Renal pelvis (tissue), 12 donors: ENCODE measurements at places on chromosomes 3 and 15. TPM values are rescaled to one million over a fixed set of nuclear protein-coding genes. Genes with fewer than 3 reads are reported as not detected.

DNA sequence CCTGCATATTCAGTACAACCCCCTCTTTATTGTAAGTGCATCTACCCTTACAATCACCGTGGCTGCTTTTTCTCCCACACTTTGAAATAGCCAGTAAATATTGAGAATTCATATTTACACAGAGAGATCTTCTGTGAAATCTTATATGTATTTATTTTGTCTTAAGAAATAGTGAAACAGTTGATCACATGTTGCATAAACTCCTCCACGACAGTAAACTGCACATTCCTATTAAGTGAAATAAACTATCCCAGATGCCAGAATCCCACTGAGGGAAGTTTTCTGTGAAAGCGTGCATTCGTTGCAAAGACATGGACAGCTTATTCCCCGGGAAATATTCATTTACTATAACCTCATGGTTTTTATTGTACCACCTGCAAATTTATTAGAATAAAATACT is 796.0 kb downstream of the ROBO2 start:
- no peak for DNase-seq

- peak; percentile 27 for DNase-seq
Observed at GRCh38 chr3:41920406-41920965, 41.4 kb downstream of the ULK4 start.

The TLR9 gene
- 0.36 TPM for polyA plus RNA-seq

DNA sequence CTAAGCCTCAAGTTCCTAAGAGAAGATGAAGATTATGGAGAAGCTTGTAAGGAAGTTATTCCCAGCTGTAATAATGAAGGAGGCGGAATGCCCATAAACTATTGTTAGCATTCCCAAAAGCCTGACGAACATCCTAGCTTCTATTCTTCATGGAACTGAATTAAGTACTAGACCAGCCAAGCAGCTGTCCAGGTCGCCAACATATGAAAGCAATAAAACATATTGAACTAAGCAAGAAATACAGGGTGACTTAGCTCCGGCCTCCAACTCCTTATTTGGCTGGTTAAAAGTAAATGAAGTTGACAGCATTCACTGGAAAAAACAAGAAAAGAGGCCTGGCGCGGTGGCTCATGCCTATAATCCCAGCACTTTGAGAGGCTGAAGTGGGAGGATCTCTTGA is 174.0 kb upstream of the TPM1 start:
- DNase-seq, result no peak

DNA sequence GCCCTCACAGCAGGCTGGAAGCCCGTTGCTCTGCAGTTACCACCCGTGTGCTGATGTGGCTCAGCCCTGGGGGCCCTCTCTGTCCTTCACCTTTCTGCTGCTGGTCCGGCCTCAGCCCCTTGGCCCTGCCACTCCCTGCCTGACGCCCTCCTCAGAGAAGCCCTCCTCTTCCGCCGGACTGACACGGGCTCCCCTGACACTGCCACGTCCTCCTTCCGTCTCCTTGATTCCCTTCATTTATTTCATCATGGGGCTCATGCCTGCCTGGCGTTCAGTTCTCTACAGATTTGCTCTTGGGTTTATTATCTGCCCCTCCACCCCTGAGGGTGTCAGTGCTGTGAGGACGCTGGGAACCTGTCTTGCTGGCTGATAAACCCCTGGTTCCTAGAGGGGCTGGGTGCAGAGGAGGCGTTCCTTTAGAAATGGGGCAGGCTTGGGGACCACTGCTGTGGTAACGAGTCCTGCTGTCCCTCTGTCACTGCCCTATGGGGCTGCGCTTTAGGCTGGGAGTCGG is 19.6 kb downstream of the FBLN2 start:
- no peak for DNase-seq

- DNase-seq, result no peak
Observed at GRCh38 chr3:197006446-197006845, 23.2 kb downstream of the MELTF start.

DNA sequence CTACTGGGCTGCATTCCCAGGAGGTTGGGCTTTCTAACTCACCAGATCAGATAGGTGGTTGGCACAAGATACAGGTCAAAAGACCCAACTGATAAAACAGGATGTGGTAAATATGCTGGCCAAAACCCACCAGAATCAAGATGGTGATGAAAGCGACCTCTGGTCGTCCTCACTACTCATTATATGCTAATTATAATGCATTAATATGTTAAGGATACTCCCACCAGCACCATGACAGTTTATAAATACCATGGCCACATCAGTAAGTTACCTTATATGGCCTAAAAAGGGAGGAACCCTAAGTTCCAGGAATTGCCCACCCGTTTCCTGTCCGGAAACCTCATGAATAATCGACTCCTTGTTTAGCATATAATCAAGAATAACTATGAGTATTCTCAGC is 31.6 kb downstream of the CFAP44 start:
- DNase-seq, result no peak

The CAPN7 gene
- 49.9 TPM for polyA plus RNA-seq

DNA sequence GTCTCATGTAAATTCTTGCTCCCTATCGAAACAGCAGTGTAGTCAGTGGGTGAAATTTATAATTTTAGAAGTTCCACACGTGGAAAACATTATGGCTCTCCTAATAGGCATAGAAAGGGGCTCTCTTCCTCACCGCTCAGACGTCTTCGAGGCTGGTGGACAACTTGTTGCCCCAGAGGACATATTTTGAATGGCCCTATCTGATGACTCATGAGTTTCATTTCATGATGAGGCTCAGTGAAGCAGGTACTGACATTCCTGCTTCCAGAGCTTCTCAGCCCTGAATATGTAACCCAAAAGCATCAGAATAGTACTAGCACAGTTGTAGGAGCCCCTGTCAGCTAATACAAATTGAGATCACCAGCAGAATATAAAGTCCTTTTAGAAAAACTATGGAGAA is 117.9 kb downstream of the HERC1 start:
- no peak for DNase-seq

GRCh38 chr3:18378218-18378617 is 46.9 kb downstream of the SATB1 start:
- DNase-seq, result no peak

GRCh38 chr3:104349836-104350235 is 1016.9 kb upstream of the ALCAM start:
- no peak for DNase-seq

DNA sequence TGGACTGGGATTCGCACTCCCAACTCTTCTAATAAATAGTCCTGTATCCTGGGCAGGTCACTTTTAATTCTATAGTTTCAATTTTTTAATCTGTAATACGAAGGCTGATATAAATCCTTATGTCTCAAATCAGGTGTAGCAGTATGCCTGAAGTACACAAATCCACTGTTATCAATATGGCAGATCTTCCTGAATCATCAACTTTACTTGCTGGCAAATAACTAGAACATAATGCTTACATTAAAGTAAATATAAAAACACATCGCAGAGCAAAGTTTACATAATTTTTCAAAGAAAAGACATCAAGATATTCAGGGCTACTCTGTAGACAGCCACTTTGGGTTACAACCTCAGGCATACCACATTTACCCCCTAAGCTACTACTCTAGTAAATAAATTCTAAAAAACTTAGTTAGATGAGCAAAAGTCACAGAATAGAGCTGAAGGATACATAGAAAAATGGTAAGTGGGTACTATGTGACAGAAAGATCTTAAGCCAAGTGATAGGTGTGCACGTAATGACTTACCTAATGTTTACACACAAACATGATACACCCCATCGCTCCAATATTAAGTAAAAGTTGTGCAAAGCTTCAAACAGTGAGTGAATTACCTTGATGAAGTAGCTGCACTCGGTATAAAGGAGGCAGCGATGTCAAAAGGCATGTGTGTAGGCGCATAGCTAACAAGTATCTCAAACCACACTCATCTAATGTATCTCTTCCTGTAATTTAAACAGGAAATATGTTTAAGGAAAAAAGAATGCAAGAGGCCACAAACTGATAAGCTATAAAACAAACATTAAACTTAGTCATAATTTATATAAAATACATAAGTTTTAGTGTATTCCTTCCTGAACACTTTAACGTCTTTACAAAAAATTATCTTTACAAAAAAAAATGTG is 127.9 kb downstream of the DMXL2 start:
- no peak for DNase-seq

The PDE12 gene
- 14.4 TPM for polyA plus RNA-seq

The RSRC1 gene
- 32.1 TPM for polyA plus RNA-seq

DNA sequence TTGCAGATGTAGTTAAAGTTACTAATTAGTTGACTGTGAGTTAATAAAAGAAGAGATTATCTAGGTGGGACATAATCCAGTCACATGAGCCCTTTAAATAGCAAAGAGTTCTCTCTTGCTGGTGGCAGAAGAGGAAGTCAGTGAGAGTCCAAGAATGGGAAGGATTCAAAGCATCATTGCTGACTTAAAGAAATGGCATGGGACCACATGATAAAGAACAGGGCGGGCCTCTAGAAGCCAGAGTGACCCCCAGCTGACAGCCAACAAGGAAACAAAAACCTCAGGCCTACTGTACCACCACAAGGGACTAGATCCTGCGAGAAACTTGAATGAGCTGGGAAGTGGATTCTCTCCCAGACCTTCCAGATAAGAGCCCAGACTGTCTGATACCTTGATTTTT is 447.2 kb upstream of the CCDC54 start:
- DNase-seq, result no peak

The ARRDC4 gene
- polyA plus RNA-seq, result 31.1 TPM

The NDUFAF3 gene
- 73.7 TPM for polyA plus RNA-seq

GRCh38 chr3:50615190-50615589 is 1.8 kb upstream of the MAPKAPK3 start:
- DNase-seq, result no peak

The SLC25A26 gene
- polyA plus RNA-seq, result 27.3 TPM

The PAQR9 gene
- polyA plus RNA-seq, result 0.93 TPM

GRCh38 chr3:117059956-117060270 is 350.3 kb downstream of the TUSC7 start:
- no peak for DNase-seq

DNA sequence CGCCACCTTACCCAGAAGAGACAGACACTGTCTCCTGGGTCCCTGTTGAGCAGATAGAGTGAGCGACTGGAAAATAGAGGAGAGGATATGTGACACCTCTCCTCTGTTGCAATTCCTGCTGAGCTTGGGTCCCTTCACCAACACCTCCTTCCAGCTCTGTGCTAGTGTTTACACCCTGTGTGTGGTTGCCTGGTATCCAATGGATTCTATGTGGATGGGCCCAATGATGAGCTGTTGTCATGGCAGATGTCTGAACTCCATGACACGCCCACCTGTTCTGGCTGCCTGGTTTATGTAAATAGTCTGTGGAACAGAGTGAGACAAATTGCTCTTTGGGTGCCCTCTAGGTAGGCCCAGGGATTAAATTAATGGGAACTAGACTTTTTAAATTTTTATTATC is 23.7 kb downstream of the RBM5 start:
- no peak for DNase-seq

DNA sequence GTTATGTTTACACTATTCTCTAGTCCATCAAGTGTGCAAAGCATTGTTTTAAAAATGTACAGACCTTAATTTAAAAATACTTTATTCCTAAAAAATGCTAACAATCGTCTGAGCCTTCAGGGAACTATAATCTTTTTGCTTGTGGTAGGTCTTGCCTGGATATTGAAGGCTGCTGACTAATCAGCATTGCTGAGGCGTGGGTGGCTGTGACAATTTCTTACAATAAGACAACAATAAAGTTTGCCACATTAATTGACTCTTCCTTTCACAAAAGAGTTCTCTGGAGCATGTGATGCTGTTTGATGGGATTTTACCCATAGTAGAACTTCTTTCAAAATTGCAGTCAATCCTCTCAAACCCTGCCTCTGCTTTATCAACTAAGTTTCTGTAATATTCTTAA is 384.0 kb upstream of the TGFBR2 start:
- DNase-seq, result no peak

DNA sequence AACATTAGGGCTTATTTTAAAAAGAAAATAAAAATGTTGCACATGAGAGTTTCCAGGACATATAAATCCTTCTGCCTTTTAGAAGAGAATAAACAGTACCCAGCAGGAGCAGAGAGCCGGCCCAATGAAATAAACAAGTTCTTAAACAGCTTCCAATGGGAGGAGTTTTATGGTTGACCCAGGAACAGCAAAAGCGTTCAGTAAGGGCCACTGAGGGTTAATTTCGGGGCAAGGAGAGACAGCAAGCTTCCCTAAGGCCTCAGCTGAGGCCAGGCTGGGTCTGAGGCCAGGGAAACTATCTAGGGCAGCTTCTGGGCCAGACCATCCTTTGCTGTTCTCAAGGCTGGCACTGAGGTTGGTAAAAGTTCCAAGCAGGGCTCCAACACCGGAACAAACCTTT is 3.4 kb downstream of the PDZRN3 start:
- DNase-seq, result no peak

GRCh38 chr3:143594206-143594605 is 254.1 kb downstream of the SLC9A9 start:
- no peak for DNase-seq

- DNase-seq, result no peak
Observed at GRCh38 chr15:90456236-90456635, 68.2 kb downstream of the IQGAP1 start.

DNA sequence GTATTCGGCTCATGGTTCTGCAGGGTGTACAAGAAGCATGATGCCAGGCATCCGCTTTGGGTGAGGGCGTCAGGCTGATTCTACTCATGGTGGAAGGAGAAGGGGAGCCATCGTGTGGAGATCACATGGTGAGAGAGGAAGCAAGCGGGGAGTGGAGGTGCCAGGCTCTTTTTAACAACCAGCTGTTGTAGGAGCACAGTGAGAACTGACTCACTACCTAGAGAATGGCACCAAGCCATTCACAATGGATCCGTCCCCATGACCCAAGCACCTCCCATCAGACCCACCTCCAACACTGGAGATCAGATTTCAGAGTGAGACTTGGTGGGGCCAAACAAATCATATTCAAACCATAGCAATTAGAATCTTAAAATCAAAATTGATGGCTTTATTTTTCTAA is 259.8 kb upstream of the CTDSPL start:
- DNase-seq, result no peak

The IL17RD gene
- 50.0 TPM for polyA plus RNA-seq

DNA sequence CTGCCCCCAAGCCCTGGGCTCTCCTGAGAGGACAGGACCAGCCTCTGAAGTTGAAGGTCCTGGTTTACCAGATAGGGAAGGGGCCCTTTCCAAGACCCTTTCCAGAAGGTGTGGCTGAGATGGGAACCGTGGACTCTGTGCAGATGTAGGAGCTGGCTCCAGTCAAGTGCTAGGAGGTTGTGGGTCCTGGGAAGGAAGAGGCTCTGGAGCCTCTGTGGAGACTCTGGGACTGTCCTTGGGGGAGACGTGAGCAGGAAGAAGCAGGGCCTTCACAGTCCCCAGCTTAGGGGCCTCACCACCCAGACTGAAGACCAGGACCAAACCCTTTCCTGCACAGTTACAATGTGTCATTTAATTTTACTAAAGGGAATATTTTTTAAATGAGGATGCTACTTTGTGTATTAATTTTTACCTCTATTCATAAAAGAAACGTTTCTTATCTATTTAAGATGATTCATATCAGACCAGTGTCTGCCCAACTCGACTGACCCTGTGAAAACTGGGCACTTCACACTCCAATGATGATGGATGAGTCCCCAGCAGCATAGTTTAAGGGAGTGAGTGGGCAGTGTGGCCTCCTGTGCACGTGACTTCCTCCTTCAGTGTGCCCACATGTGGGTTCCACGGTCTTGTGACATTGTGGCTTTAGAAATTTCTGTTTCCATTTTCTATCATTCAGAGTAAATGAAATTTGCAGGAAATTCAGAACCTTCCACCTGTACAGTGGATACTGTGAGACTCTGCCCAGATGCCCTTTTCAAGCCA is 10.9 kb downstream of the CCR5AS start:
- no peak for DNase-seq

- no peak for DNase-seq
Observed at GRCh38 chr3:17355591-17355990, 386.8 kb downstream of the TBC1D5 start.

GRCh38 chr3:58198362-58198761 is 12.4 kb downstream of the DNASE1L3 start:
- DNase-seq, result no peak
